ENCODE measurements at places on chromosomes 5 and 9. TPM values are rescaled to one million over a fixed set of nuclear protein-coding genes. Genes with fewer than 3 reads are reported as not detected.

- no peaks in the 10 kb centered on the region for H3K36me3 ChIP-seq
- peaks cover 53% of the 10 kb centered on the region for H3K4me1 ChIP-seq
- H3K27me3 ChIP-seq = peaks cover 26% of the 10 kb centered on the region
- peak; percentile 22 for DNase-seq
Measured at GRCh38 chr5:160469156-160470144, 47.8 kb downstream of the PTTG1 start.

- H3K27ac ChIP-seq = no peak overlapping the region
- no peak for DNase-seq
- no peaks in the 10 kb centered on the region for H3K36me3 ChIP-seq
- no peaks in the 10 kb centered on the region for H3K27me3 ChIP-seq
- no peak overlapping the region for H3K4me3 ChIP-seq
Measured at GRCh38 chr9:131304676-131305355, 15.3 kb downstream of the PLPP7 start.

Gene CBY3
- total RNA-seq = not detected

Gene PDE8B
- 0.07 TPM for total RNA-seq

- peak; percentile 79 for DNase-seq
- peak overlapping the region; percentile 21 for H3K4me3 ChIP-seq
- H3K36me3 ChIP-seq = no peaks in the 10 kb centered on the region
- H3K27ac ChIP-seq = no peak overlapping the region
- H3K27me3 ChIP-seq = no peaks in the 10 kb centered on the region
- peaks cover 29% of the 10 kb centered on the region for H3K4me1 ChIP-seq
Measured at GRCh38 chr9:130243015-130243881, 22.3 kb upstream of the HMCN2 start.

Gene CD74
- 5,670 TPM for total RNA-seq

- no peaks in the 10 kb centered on the region for H3K36me3 ChIP-seq
- H3K27me3 ChIP-seq = no peaks in the 10 kb centered on the region
- H3K4me3 ChIP-seq = no peak overlapping the region
- DNase-seq = no peak
- peaks cover 20% of the 10 kb centered on the region for H3K4me1 ChIP-seq
Measured at GRCh38 chr9:4973246-4973645, 11.8 kb upstream of the JAK2 start.

Gene BNC2
- total RNA-seq = not detected

DNA sequence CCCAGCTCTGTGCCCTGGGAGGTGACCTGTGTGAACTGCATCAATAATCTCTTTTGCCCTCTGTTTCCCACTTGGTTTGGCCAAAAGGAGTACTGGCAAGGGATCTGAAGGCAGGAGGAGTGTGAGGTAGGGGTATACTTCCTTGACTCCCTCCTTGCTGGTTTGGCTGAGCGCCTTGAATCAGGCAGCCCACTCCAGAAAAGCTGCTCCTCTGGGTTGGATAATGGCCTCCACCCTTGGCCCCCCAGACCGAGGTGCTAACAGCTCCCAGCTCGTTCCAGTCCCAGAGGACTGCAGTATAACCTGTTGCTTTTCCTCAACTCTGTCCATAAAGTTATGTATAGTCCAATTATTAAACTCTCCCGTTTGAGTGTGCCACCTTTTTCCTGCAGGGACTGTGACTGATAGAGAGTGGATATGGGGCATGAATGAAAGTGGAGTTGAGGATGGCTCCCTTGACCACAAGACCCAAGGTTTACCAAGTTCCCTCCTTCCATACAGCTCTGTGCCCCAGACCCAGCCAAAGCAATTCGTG lies 88.2 kb upstream of the HAND1 start:
- no peaks in the 10 kb centered on the region for H3K36me3 ChIP-seq
- H3K27ac ChIP-seq = no peak overlapping the region
- H3K27me3 ChIP-seq = peaks cover 11% of the 10 kb centered on the region
- no peak overlapping the region for H3K4me3 ChIP-seq

- no peak overlapping the region for H3K27ac ChIP-seq
- no peaks in the 10 kb centered on the region for H3K4me1 ChIP-seq
- H3K27me3 ChIP-seq = no peaks in the 10 kb centered on the region
- no peaks in the 10 kb centered on the region for H3K36me3 ChIP-seq
- DNase-seq = no peak
- H3K4me3 ChIP-seq = no peak overlapping the region
Measured at GRCh38 chr9:94922098-94922607, 195.7 kb downstream of the AOPEP start.

GRCh38 chr5:69188811-69189161 lies 597 bp upstream of the CENPH start:
- no peaks in the 10 kb centered on the region for H3K27me3 ChIP-seq
- H3K36me3 ChIP-seq = no peaks in the 10 kb centered on the region
- no peak for DNase-seq
- peaks cover 14% of the 10 kb centered on the region for H3K4me1 ChIP-seq

DNA sequence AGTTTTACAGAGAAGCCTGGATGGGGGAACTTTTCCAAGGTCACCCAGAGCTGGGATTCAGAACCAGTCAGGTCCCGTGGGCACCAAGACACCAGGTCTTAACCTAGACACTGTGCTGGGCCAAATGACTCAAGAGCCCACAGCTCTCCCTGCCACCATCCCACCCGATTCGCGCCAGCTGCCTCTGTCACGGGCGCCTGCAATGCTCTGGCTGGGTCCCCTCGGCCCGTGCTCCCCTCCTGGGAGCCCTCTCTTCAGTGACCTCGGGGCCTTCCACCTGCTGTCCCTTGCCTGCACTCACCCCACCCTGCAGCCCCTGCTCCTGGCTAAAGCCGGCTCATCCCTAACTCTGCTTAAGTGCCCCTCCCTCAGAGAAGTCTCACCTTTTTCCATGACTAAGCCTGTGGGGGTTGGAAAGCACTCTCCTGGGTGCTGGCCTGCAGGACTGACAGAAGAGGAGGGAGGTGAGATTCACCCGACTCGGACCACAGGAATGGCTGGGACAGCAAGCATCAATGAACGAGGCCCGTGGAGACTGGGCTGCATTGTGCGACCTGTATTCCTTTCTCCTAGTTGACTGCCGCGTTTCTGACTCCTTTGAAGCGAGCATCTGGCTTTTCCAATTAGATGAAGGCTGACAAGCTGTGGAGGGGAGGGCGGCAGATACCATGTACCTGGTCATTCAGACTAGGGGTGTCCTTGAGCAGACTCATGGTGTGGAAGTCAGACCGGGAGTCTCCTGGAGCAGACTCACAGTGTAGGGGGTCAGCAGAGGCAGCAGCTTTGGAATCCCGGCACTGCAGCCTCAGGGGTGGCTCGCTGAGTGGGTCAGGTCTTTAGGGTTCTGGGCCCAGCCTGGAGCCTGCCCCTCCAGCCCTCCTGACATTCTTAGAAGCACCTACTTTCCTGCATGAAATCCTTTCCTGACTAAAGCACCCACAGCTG lies 5.8 kb upstream of the IL4 start:
- no peak for DNase-seq
- peaks cover 6% of the 10 kb centered on the region for H3K4me1 ChIP-seq
- H3K27me3 ChIP-seq = peaks cover 3% of the 10 kb centered on the region
- no peak overlapping the region for H3K27ac ChIP-seq

DNA sequence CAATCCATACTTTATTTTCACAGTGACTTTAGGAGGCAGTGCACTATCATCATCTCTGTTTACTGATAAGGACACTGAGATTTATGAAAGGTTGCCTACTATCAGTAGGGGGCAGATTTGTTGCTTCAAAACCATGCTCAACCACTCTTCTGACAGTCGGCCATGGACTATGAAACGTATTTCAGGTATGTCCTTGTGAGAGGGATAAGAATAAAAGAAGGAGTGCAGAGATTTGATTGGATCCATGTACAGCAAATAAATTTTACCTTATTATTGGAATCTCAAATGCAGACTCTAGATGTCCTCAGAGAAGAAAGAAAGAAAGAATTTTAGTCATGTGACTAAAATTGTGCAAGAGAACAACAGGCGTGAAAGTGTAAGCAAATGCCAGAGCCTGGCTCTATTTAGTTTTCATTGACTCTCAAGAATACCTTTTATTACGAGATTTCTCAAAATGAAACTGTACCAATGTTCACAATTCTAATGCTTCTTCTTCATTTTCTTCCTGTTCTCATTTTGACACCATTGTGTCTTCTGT lies 296.6 kb upstream of the RASA1 start:
- H3K27me3 ChIP-seq = no peaks in the 10 kb centered on the region
- H3K4me1 ChIP-seq = no peaks in the 10 kb centered on the region
- H3K27ac ChIP-seq = no peak overlapping the region
- H3K36me3 ChIP-seq = no peaks in the 10 kb centered on the region
- no peak overlapping the region for H3K4me3 ChIP-seq
- peak; percentile 10 for DNase-seq

GRCh38 chr5:132301344-132302271 lies 7.4 kb downstream of the SLC22A4 start:
- H3K4me3 ChIP-seq = no peak overlapping the region
- H3K4me1 ChIP-seq = no peaks in the 10 kb centered on the region
- no peaks in the 10 kb centered on the region for H3K27me3 ChIP-seq
- H3K36me3 ChIP-seq = no peaks in the 10 kb centered on the region
- H3K27ac ChIP-seq = no peak overlapping the region
- DNase-seq = no peak

Gene GFI1B
- total RNA-seq = 0.85 TPM

- no peaks in the 10 kb centered on the region for H3K27me3 ChIP-seq
- no peaks in the 10 kb centered on the region for H3K36me3 ChIP-seq
- no peak for DNase-seq
- H3K4me1 ChIP-seq = no peaks in the 10 kb centered on the region
Measured at GRCh38 chr9:69569738-69570451, 102.3 kb downstream of the APBA1 start.

Gene DRD1
- not detected for total RNA-seq

DNA sequence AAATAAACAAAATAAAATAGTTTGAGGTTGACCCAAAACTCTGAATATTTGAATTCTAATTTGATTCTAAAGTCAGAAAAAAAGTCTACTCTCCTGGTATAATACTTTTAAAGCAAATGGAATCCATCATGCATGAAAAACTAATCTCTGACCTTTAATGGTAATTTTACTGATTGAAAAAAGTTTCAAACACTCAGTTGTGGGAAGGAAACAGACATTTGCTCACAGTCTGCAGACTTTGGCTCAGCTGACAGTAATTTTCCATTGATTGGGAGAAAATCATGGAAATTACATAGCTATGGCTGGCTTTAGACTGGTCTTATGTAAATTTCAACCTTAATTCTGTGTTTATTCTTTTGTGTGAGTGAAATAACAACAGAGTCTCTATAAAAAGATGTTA lies 574.3 kb downstream of the PDE4D start:
- no peaks in the 10 kb centered on the region for H3K36me3 ChIP-seq
- DNase-seq = no peak
- H3K27me3 ChIP-seq = no peaks in the 10 kb centered on the region
- H3K4me3 ChIP-seq = no peak overlapping the region

Gene SPTLC1
- total RNA-seq = 53.5 TPM

Gene IZUMO3
- total RNA-seq = not detected

Gene LHFPL2
- 35.5 TPM for total RNA-seq

Gene TLX3
- total RNA-seq = not detected

Gene CXCL14
- total RNA-seq = not detected
